Stimulated activated naive CD4-positive, alpha-beta T cell treated with Interleukin-2 at 50 U/mL for 16 hours (primary cell): ENCODE measurements at places on chromosomes 3 and 15.
A peak's percentile ranks its signal among the peaks of the same experiment; 100 is the strongest.

- DNase-seq = no peak
Measured at GRCh38 chr3:103968131-103968530, 1398.6 kb upstream of the ALCAM start.

DNA sequence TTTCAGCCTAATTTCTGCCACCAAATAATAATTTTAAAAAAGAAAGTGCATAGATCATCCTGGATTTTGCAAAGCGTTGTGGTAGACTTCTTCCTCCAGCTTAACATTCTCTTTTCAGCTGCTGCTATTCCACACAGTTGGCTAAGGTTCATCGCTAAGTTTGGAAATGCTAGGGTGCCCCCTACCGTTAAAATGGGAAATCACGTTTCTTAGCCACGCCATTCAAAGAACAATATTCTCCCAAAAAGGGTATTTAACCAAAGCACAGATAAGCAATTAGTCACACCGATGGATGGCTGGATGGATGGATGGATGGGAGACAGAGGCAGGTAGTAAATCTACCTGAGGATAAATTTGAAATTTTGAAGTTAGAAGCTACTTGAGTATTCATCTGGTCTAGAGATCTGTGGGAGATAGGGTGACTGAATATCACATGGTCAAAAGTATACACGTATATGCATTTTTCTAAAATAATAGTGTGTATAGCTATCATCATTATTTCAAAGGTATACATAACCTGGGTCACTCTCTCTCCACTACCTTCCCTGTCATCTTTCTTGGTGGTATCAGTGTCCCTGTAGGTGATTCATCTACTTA is 67.2 kb downstream of the EFHB start:
- peak; percentile 1 for DNase-seq

DNA sequence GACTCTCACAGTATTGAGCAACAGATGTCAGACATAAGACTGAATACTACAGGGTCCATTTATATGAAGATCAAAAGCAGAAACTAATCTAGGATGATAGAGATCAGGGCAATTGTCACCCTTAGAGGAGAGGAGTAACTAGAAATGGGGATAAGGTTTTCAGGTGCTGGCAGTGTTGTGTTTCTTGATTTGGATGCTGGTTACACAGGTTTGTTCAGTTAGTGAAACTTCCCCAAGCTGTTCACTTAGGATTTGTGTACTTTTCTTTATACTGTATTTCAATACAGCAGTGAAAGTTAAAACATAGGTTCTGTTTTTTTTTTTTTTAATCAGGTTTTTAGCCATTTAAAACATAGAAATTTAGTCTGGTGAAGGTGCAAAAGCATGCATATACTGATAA is 39.1 kb upstream of the CMTM7 start:
- no peak for DNase-seq

DNA sequence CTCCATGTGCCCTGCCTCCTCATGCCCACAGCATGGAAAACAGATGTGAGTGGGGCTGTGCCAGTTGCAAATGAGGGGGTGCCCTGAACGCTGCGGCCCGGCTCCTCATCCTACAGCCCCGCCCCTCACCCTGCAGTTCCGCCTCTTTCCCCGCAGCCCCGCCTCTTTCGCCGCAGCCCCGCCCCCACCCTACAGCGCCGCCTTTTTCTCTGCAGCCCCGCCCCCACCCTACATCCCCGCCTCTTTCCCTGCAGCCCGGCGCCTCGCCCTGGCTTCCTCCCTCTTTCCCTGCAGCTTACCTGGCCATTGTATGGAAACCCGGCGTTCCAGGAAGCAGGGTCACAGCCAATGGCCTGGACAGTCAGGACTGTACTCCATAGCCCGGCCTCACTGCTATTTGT is 284.9 kb downstream of the TLE3 start:
- DNase-seq = no peak

GRCh38 chr15:44804298-44805046 is 68.1 kb downstream of the TRIM69 start:
- no peak for DNase-seq

- no peak for DNase-seq
Measured at GRCh38 chr3:34859746-34860145, 779.6 kb upstream of the ARPP21 start.

DNA sequence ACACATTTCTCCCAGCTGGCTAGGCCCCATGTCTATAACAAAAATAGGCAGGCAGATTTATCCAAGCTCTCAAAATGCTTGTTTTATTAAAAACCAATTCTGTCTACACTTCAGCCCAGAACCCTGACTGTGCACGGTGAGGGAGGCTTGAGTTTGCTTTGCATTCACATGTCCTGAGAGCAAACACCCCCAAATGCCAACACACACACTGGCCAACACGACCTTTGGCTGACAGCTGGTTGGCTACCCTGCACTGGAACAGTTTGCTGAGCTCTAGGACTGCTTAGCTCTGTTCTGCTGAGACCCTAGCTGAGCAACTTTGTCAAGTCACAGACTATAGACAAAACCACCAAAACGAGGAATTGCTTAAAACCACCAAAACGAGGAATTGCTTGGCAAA is 3.6 kb downstream of the STIMATE start:
- DNase-seq = no peak
